ENCODE measurements at places on chromosomes 6 and 20.

DNA sequence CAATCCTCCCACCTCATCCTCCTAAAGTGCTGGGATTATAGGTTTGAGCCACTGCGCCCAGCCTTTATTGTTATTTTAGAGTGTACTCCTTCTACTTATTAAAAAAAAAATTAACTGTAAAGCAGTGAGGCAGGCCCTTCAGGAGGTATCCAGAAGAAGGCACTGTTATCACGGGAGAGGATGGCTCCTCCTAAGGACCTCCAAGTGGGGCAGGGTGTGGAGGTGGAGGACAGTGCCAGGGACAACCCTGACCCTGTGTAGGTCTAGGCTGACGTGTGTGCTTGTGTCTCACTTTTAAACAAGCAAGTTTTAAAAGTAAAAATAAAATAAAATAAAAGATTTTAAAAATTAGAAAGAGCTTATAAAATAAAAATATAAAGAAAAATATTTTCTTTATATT is 23.7 kb upstream of the TAF4 start:
- DNase-seq = no peak

DNA sequence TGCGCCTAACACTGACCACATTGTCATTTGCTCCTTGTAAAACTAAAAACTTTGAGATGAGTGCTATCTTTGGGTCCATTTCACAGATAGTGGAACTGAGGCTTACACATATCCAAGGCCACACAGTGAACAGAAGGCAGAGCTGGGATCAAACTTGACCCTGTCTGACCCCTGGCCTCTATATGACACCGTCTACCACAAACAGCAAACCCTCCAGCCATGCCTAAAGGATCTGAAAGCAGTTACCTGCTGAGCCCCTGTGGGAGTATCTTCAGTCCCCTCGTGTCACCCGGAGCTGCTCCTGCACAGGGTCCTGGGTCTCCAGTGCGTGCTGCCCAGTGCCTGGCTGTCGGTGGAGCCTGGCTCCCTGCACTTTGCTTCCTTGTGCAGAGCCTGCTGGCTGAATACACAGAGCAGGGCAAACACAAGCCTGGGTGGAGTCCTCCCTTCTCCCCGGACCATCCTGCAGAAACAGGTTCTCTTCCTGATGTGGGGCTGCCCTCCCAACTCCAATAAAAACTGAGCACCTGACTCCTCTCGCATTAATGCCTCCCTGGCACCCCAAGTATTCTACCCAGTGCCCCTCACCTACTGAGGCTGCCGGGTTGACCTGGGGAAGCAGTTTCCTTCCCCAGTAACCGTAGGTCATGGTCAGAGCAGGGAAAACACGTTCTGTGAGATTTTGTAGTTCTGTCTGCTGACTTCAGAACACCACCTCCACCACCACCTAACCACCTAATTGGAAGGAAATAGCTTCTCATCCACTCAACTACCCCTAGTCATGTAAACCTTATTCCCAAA is at the start of gene BCAS1:
TSS of gene BCAS1 (minus strand) at position 408 of the 801 bp plus-strand sequence. CDS start 11,876 bp downstream, outside the sequence.
- DNase-seq = no peak

DNA sequence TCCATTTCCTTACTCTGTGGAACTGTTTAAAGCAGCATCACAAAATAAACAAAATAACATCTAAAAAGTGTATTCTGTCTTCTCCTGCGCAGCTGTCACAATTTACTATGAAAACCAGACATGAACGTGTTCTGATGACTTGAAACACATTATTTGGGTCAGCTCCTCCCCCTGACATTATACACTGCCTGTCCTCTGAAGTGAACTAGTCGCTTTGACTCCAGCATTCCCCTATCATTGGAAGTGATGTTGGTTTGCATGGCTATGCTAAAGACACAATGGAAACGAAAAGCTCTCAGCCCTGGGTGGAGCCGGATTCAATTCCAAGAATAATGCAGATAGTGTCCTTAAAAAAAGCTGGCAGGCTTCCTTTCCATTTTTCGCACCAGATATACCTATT is 125.9 kb downstream of the FYN start:
- DNase-seq = peak; percentile 43

DNA sequence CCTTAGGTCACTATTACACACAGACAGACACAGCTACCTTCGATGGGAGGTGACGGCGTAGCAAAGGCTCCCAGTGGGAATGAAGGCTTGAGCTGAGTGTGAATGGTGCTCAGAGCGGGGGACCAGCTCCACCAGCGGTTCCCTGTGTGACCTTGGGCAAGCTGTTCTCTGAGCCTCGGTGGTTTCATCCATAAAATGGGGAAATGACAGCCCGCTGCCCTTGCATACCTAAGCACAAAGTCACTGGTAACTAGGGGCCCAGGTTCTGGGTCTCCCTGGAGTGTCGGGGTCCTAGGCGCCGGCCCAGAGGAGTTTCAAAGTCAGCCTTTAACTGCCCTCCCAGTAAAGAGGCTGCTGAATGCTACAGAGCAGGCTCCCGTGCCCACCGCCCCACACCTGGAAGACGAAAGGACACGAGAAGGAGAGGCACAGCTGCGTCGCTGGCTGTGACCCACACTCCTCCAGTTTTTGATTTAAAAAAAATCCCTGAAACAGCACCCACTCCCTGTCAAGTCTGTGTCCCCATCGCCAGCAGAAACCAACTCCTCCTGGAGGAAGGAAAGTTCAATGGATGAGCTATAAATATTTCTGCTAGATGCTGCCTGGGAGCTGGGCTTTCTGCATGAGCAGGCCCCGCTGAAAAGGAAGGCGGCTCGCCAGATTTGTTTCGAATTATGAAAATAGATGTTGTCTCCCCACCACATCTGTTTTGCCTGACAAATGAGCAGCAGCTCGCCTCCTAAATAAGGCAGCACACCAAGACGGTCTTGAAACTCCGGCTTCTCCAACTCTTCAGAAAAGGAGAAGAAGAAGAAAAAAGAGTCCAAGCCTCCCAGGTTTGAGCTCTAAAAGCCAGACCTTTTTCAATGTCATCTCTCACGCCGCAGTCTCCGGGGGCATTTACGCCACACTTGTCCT is 27.4 kb downstream of the PMEPA1 start:
- no peak for DNase-seq

- no peak for DNase-seq
Observed at GRCh38 chr20:55437798-55438415, 567.4 kb downstream of the CBLN4 start.

DNA sequence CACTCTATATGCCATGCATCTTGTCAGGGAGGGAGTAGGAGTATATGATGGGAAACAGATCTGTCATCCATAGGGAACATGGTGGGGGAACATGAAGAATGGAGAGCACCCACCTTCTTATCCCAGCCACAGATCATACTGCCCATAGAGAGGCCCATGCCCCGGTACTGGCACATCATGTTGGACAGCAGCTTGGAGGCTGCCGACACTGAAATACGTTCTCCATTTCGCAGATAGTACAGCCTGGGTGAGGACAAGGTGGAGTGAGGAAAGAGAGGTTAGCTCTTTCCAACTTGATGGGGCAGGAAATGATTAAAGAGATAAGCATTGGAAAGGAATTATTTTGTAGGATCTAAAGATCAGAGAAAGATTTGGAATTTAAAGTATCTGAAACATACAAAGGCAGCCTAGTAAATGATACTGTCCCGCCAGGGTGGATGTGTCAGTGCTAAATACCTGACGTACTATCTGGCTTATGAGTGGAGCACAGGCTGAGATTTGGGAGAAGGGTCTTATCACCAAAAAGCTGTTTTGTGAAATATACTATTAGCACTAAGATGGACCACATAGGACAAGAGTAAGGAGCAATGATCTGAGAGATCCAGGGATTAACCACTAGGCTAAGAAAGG is 1.7 kb downstream of the PSMB8 start:
- no peak for DNase-seq

GRCh38 chr20:12925210-12925755 is 83.5 kb upstream of the SPTLC3 start:
- peak; percentile 4 for DNase-seq

- DNase-seq = no peak
Observed at GRCh38 chr20:57908704-57909630, 199.2 kb upstream of the PMEPA1 start.

- DNase-seq = no peak
Observed at GRCh38 chr20:53622247-53623133, 28.9 kb upstream of the ZNF217 start.

GRCh38 chr6:35343092-35343834 is 905 bp downstream of the PPARD start:
- no peak for DNase-seq
